NCI-H2107 (cell line): ENCODE measurements at places on chromosomes 5 and 9.

GRCh38 chr9:112239284-112239683 is 64.2 kb upstream of the SUSD1 start:
- no peak for DNase-seq

DNA sequence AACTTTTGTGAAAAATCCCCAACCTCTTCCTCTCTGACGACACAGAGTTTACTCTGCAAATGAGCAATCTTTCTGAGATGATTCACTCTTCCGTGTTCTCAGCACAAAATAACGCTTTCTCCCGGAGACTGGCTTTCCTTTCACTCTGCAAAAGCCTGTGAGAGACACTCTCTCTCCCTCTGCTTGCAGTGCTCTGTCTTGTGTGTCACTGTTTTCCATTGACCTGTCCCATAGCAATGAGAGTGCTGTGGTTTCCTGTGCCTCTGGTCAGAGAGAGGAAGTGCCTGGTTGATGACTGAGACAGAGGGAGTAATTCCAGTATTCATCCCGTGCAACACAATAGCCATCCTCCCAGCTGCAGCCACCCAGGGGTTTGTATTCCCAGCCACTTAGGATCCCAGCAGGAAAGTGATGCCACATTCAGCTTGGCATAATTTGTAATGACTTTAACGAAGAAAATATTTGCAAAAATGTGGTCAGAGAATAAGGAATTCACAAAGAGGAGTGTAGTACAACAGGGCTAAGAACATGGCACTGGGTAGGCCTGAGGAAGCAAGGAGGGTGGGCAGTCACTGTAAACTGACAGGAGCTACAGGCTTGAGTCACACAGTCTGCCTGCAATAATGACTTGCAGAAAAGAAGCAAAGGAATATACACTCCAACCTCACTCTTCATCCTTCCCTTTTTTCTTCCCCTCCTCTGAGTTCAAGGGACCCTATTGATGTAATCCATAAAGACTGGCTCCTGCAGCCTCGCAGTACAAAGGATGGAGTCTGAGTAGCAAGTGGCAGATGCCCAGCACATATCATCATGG is 463.5 kb upstream of the RGMB start:
- DNase-seq, result no peak

DNA sequence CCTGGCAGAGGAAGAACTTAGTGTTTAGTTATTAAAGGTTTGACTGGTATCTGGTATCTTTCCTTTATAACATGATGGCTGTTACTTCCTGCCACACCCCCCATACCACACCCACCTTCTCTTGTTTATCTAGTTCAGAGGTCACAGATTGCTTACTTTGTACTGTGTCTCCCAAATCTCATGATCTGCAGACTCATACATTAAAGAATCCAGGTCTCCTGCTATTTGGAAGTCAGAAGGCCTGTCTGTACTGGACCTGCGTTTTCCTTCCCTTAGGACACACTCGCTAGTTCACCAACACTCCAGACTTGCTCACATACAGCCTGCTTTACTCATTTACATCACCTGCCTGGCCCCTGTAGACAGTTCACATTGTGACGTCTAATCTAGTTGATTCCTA is 39.3 kb downstream of the NUDT12 start:
- no peak for DNase-seq

GRCh38 chr5:177530638-177531037 is 13.9 kb upstream of the DDX41 start:
- no peak for DNase-seq

- no peak for DNase-seq
Measured at GRCh38 chr9:95574176-95574575, 57.4 kb upstream of the PTCH1 start.

- DNase-seq, result peak; percentile 36
Measured at GRCh38 chr5:72378639-72379289, 58.6 kb downstream of the PTCD2 start.

DNA sequence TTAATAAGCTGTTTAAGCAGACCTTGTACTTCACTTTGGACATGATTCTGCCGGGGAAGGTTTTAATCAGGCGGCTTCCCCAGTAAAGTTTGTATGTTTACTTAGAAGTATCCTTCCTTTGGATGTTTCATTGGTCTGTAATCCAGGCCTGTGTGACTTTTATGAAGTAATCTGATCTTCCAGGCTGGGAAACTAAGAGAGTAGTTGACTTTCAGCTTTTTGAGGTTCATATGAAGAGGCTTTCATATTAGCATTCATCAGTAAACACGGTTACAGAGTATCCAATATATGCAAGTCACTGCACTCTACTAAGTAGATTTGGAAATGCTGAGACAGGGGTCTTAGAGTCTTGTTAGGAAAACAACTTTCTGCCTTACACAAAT is 1.1 kb downstream of the DNAJC21 start:
- no peak for DNase-seq

GRCh38 chr5:5192681-5193080 is 52.6 kb downstream of the ADAMTS16 start:
- DNase-seq, result no peak

DNA sequence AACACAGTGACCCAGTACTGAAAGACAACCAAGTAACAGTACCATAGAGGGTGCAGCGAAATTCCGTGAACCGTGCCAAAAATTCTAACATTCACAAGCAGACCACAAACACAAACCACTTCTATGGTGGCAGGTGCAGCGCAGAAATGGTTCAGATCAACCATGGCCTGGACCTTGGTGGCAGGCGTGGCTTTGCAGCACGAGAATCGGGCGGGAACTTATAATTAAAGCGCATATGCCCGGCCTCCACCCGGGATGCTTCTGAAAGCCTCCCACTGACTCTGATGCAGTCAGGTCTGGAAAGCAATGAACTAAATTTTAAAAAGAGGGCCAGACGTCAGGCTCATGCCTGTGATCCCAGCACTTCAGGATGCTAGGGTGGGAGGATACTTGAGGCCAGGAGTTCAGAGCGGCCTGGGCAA is 68.0 kb upstream of the TBC1D9B start:
- no peak for DNase-seq

DNA sequence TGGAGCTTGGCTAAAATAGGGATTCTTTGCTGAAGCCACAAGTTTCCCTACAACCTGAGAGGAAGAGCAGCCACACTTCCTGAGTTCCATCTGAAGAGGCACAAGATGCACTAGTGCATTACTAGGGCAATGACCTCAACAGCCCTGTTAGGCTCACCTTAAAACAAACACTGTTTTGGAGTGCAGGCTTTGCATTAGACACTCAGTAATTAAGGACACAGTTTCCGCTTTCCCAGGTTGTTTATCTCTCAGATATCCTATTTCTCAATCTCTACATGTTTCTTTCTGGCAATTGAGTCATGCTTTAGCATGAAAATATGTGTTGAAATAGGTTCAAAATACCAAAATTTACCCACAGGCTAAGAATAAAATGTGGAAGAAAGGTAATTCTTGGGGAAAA is 34.2 kb downstream of the EMB start:
- no peak for DNase-seq

GRCh38 chr9:126395439-126396212 is 69.0 kb downstream of the MVB12B start:
- DNase-seq, result peak; percentile 30

DNA sequence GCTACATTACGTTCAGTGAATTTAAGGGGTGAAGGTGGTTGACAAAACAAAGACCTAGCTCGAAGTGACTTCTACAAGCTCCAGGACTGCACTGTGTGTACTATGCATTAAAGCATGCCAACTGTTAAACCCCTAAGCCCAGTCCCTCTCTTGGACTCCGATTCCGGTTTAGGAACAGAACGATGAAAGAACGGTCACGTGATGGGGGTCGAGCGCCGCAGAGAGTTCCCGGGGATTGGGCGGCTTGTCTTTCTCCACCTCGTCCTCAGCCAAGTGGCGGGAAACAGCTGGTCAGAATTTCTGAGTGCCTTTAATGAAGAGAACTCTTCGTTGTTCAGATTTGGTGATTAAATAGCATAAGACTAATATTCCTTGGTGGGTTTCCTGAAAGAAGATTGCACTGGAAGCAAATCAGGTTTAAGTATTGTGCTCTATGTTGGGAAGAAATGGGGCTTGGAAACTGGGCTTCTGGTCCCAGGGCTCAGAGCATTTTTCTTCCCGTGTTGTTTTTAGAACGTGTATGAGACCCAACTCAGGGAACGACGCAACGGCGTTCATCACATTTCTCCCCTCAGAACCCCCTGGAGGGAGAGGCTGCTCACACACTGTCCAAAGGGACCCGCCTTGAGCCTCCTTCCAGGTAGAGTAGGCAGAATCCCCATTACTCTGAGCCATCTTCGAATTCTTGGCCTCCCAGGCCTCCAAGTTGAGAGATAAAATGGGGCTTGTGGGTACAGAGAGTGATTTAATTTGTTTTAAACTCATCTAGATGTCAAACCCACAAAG is 25.3 kb downstream of the IRX2 start:
- DNase-seq, result no peak

- no peak for DNase-seq
Measured at GRCh38 chr5:10635867-10636350, 72.0 kb downstream of the ANKRD33B start.

DNA sequence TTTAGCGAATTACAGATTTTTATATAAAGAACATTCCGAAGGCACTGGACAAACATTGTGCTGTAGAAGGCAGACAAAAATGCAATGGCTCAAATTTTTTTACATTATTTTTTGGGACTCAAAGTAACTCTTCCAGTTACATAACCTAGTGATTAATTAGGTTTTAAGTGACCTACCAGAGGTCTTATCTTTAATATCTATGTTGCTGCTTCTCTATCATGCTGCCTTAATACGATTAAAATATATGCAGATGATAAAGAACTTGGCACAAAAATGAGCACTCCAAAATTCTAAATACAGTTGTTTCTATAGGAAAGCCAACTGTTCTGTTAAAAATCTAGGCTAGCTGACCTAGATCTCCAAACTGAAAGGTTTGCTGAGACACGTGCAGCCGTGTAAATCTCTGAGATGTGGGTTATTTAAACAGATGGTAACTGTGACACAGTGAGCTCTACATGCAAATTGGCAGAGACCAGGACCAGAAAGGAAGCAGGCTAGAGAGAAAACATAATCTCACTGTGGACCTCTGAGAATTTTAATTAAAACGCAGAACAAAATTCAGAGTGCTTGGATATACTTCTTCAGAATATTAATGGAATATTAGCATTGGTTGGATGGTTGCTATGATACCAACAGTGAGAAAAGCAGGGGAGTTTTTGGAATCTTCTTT is 56.2 kb downstream of the CAMK4 start:
- no peak for DNase-seq

GRCh38 chr9:131732636-131733289 is 7.1 kb downstream of the RAPGEF1 start:
- no peak for DNase-seq

DNA sequence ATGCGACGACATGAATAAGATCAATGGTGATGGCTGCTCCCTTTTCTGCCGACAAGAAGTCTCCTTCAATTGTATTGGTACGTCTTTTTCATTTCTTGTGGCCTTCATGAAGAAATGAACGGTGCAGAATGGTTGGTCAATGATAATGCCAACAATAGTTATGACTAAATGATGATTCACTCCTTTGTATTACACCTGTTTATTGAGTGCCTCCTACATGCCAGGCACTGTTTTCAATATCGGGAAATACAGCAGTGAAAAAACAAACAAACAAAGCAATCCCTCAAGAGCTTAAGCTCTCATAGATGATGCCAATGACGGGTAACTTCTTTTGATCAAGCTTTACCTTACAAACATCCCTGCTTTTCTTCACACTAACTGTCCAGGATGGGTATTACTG is 117.7 kb downstream of the PAPPA start:
- no peak for DNase-seq

GRCh38 chr5:63805151-63805550 is 157.1 kb downstream of the HTR1A start:
- DNase-seq, result no peak

DNA sequence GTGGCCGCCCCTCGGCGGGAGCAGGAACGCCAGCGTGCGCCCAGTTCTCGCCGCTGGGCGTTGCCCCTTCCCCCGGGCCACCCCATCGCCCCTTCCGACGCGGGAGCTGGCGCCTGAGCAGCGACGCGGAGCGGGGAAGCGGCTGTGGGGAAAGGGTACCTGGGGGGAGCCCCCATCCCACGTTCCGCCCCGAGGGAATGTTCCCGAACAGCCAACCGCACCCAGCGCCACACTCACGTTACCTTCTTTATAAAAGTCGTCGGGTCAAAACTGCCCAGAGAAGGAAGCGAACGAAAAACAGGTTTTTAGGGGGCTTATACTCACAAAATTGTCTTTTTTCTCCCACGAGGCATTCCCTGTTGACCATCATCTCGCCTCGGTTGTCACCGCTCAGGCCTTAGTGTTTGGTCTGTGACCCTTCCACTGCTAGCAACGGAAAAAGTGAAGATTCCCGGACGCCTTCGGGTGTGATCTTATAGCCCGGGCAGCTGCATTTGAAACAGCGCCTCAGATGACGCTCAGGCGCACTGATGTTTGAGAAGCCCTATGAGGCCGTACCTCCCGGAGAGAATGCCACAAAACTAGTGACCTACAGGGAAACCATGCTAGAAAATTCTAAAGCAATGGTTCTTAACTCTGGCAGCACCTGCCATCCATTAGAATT is 475 bp upstream of the GOLM1 start:
- DNase-seq, result no peak

DNA sequence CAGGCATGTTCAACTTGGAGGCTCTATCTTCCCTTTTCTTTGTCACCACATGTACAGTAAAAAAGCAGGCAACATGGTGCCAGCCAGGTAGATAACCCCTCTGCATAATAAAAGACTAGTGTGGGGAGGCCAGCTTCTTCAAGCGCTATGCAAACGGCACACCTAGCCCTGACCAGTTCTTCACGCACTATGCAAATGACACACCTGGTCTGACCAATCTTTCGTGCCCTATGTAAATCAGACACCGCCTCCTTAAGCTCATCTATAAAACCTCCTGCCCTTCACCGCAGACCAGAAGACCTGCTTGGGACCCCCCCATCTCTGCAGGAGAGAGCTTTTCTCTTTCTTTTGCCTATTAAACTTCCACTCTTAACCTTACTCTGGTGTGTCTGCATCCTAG is 28.1 kb upstream of the UGCG start:
- no peak for DNase-seq

DNA sequence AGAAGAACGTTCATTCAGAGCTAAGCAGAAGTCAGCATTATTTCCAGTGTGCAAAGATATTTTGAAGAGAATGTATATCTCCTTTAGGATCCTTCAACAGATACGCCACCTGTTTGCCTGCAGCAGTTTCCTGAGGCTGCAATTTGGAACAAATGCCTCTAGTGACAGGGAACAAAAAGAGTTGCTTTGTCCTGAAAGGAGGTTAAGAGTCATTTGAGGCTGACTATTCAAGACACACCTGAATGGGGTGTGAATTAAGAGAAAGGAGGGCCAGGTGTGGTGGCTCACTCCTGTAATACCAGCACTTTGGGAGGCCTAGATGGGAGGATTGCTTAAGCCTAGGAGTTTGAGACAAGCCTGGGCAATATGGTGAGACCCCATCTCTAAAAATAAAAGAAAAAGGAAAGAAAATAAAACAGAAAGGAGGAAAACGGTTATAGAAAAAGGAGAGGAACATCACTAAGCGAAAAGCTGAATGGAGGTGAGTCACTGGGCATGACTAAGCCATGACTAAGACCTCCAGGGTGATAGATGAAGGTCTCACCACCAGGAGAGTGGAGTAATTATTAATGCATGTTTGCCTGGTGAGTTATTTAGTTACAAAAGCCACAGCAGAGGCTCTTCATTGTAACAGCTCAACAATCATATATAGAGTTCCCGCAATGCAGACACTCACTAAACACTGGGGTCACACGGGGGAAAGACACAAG is 255.2 kb upstream of the TNC start:
- no peak for DNase-seq
